NCI-H510A (cell line): ENCODE measurements at places on chromosomes 5 and 9.

DNA sequence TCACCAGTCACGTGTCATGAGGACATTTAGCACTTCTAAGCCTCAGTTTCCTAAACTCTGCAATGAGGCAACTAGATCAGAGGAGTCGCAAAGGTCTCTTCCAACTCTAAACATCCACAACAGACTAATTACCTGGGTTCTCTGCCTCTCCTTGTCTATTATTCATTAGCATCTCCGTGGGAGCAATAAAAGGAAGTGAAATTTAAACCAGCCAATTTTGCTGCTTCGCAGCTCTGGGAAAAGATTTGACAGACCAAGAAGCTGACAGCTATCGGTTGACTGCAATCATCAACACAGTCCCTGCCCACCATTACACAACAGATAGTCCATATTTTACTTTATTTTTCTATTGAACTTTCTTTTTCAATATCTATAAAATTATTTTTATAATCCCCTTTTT lies 308.9 kb downstream of the NR2F1-AS1 start:
- DNase-seq: no peak

GRCh38 chr9:92547356-92547755 lies 11.6 kb upstream of the ECM2 start:
- no peak for DNase-seq

- DNase-seq: no peak
These were observed 158.0 kb upstream of the PPP1R26 start for GRCh38 chr9:135321580-135321979.

DNA sequence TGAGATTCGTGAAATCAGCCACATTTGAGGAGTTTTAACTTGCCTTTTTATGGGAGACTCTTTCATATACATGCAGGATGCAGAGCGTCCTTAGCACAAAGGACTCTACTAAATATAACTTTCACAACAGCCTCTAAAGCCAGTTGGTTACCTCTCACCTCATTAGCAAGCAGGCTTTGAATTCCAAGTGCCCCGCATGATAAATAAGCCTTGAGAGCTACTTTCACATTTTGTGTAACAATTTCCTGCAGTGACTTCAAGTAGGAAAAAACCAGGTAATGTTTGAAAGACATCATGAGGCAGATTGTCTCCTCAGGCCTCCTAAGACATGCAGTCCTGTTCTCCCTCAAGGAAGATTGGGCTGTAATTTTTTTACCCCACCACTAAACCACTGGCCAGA lies 50.5 kb downstream of the RALGPS1 start:
- no peak for DNase-seq

GRCh38 chr9:115141612-115142011 lies 23.7 kb upstream of the TNC start:
- DNase-seq: no peak

- DNase-seq: no peak
These were observed 11.5 kb downstream of the SNX30 start for GRCh38 chr9:112761912-112762655.
